Fibroblast of lung (primary cell): ENCODE measurements at places on chromosomes 7 and 10.

DNA sequence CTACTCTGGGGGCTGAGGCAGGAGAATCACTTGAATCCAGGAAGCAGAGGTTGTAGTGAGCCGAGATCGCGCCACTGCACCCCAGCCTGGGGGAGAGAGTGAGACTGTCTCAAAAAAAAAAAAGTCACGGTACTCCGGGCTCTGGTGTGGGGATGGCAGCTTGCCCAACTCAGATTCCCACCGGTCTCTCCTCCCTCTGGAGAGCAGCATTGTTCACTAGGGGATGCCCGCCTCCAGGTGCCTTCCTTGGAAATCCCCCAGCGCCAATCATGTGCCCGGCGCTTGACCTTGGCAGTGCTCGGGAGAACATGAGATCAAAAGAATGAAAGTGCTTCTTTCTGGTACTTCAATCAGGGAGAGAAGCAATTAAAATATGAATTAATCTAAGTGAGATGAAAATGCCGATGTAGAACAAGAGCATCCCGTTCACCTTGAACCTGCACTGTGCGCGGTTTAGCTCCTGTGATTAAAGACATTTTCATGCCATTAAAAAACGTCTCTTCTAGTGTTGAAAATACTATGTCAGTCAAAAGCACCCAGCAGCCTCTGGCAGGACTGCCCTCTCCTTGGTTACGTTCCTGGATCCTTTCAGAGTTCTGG, 1127.3 kb upstream of the AUTS2 start:
- DNase-seq = no peak

GRCh38 chr10:67119651-67120050, 193.8 kb downstream of the LRRTM3 start:
- DNase-seq = peak; percentile 29

GRCh38 chr7:82110146-82110840, 333.3 kb downstream of the CACNA2D1 start:
- DNase-seq = no peak

GRCh38 chr10:84876116-84876999, 548.0 kb downstream of the CCSER2 start:
- no peak for DNase-seq

GRCh38 chr7:93228302-93228701, 2.0 kb upstream of the HEPACAM2 start:
- peak; percentile 43 for DNase-seq

DNA sequence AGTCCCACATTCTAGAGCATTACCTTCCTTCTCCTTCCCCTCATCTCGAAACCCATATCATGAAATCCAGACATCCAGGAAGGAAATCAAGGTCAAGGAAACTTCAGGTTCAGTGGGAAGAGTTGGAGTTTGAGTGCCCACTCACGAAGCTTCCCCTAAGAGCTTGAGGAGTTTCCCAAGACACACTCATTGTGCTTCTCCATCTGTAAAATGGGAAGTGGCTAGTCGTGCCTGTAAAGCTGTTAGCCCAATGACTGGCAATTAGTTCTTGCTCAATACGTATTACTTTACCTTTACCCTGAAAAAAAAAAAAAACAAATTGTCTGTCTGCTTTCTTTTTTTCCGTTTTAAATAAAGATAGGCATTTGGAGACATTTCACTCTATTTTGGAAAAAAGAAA, 42.3 kb downstream of the GPAM start:
- no peak for DNase-seq

GRCh38 chr7:22885797-22886261, 63.2 kb upstream of the TOMM7 start:
- no peak for DNase-seq
